ENCODE measurements at places on chromosomes 16 and 17. TPM values are rescaled to one million over a fixed set of nuclear protein-coding genes. Genes with fewer than 3 reads are reported as not detected.

The FOXO3B gene
- 5.8 TPM for total RNA-seq

The DVL2 gene
- 56.6 TPM for total RNA-seq

The PRR35 gene
- not detected for total RNA-seq

The ELMO3 gene
- 7.2 TPM for total RNA-seq

The EARS2 gene
- 16.4 TPM for total RNA-seq

The TBC1D3C gene
- not detected for total RNA-seq
